ENCODE measurements at places on chromosomes 3 and 15.

DNA sequence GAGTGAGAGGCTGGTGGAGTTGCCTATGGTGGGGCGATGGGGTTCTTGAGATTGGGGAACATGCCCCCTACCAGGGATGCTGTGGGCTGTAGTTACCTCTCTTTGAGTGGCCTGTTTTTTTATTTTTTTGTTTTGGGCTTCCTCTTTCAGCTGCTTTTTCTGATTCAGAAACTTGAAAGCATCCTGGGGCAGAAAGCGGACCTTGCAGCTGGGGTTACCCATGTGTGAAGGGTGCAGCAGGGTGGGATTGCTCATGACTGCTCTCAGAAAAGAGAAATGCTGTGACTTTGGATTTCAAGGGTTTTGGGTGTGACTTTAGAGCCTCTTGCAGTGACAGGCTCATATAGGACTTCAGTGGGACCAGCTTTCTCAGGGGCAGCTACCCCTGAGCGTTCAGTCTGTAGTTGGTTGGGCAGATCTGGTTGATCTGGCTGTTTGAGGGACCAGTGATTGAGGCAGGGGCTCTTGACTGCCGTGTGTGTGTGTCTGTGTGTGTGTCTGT is 1.8 kb downstream of the LIMD1 start:
- no peak for DNase-seq

DNA sequence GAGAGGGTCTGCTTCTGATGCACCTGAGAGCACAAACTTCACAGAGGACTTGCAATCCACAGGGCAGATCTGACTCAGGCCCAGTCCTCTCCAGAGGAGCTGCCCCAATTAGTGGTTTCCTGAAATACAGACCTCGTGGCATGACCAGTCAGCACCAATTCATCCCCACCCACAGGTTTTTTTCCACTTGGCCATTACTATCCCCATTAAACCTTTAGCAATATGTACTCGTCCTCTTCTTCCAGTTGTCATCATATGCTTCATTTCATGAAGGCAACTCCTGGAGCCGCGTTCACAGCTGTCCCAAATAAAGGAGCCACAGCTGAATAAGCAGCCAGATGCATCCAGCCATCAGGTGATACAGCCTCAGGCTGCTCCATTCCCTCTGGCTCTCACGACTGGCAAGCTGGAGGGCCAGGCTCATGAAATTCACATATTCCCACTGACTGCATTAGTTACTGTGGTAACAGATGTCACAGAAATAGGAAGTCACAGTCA is 163.1 kb downstream of the FMN1 start:
- DNase-seq = no peak

DNA sequence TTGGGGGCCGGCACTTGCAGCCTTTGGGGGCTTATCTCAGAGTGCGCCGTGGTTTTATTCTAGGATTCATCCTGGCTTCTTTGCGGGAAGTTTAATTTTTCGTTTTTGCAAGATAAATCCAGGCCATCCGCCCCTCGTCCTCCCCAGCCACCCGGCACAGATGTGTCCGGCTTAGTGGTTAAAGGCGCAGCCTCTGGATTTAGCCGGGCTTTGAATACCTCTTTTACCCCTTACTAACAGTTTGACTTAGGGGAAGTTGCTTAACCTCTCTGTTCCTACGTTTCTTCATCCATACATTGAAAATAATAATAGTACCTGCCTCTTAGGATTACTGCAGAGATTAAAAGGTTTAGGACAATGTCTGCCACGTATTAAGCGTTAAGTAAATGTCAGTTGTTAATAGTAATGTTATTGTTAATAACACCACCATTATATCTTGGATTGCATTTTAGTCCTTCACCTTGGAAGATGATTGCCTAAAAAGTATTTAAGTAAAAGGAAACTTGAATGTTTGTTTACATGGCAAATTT is 714 bp downstream of the ECT2 start:
- DNase-seq = no peak

- no peak for DNase-seq
Measured at GRCh38 chr3:128591738-128592426, 58.7 kb downstream of the RPN1 start.

GRCh38 chr3:187212705-187213104 is 15.4 kb downstream of the RTP1 start:
- DNase-seq = no peak

DNA sequence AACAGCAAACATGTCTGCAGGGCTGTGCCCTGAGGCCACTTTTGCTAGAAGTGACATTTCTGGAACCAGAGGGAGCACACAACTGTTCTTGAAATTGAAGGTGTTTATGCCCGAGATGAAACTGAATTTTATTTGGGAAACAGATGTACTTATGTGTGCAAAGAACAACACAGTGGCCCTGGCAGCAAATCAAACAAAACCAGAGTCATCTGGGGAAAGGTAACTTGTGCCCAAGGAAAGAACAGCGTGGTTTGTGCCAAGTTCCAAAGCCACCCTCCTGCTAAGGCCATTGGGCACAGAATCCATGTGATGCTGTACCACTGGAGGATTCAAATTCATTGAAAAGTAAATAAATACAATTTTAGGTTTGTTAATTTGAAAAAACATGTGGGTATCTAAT is 31.2 kb upstream of the RARRES1 start:
- DNase-seq = no peak

DNA sequence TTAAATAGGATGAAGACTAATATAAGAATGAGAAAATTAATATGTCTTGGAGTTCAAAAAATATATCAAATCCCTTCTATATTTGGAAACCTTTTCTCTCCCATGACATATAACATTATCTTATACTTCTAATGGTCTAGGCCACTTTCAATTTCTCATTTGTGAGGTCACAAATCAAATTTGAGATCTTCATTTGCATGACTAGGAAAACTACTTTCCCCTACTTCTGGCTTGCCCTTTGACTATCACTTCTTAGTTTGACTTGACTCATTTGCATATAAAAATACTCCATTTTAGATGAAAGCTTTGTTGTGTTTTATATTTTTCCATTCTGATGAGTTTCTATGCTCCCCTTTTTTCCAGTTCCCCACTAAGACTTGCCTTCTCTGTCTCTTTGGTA is 598.6 kb upstream of the TBL1XR1 start:
- DNase-seq = no peak

All from neuronal stem cell (in vitro differentiated cells).